Calu3 (cell line): ENCODE measurements at places on chromosomes 12 and 14. TPM values are rescaled to one million over a fixed set of nuclear protein-coding genes. Genes with fewer than 3 reads are reported as not detected.

KRT7 gene
- 2,370 and 2,828 TPM in 2 replicates for total RNA-seq

DNAJC22 gene
- 9.6 and 15.7 TPM in 2 replicates for total RNA-seq

NKX2-1 gene
- not detected in 2 replicates for total RNA-seq

RNU4-1 gene
- total RNA-seq, result 2,759 and 3,670 TPM in 2 replicates

DNA sequence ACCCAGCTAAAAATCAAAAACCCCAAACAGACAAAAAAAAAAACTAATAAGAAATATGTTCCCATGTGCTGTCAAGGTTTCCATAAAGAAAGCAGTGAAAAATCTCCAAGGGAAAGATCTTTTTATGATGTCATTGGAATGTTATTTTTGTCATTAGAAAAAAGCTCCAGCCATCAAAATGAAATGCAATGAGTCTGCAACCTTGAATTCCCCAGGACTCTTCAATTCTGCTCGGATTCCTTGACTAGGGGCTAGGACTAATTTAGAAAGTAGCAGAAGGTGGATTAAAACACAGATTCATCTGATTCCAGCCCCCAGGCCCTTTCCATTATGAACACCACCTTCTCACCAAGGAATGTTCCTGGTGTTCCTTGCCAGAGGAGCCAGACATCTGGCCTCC is 6.0 kb upstream of the PCNX1 start:
- no peaks in the 10 kb centered on the region for H3K27me3 ChIP-seq
- peaks cover 13% of the 10 kb centered on the region for H3K4me1 ChIP-seq
- H3K27ac ChIP-seq, result no peak overlapping the region
- no peak for DNase-seq
- no peaks in the 10 kb centered on the region for H3K36me3 ChIP-seq
- no peak overlapping the region for H3K4me3 ChIP-seq

DNA sequence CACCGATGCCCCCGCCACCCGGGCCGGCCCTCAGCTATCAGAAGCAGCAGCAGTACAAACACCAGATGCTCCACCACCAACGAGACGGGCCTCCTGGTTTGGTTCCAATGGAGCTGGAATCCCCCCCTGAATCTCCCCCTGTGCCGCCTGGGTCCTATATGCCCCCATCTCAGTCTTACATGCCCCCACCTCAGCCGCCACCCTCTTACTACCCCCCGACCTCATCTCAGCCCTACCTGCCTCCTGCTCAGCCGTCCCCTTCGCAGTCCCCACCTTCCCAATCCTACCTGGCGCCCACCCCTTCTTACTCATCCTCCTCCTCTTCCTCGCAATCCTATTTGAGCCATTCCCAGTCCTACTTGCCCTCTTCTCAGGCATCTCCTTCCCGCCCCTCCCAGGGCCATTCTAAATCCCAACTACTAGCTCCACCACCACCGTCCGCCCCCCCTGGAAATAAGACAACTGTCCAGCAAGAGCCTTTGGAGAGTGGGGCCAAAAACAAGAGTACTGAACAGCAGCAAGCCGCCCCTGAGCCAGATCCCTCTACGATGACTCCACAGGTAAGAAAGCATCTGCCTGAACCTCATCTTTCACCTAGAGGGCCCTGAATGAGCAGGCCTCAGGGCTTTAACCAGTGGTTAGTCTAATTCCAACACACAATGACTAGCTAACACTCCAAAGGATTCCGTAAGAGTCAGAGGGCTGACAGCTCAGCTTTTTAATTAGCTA is 851 bp downstream of the YLPM1 start:
- no peaks in the 10 kb centered on the region for H3K27me3 ChIP-seq
- H3K36me3 ChIP-seq, result peaks cover 39% of the 10 kb centered on the region
- peak overlapping the region; percentile 71 for H3K27ac ChIP-seq
- DNase-seq, result peak; percentile 3
- H3K4me3 ChIP-seq, result peak overlapping the region; percentile 81
- peaks cover 20% of the 10 kb centered on the region for H3K4me1 ChIP-seq

DNA sequence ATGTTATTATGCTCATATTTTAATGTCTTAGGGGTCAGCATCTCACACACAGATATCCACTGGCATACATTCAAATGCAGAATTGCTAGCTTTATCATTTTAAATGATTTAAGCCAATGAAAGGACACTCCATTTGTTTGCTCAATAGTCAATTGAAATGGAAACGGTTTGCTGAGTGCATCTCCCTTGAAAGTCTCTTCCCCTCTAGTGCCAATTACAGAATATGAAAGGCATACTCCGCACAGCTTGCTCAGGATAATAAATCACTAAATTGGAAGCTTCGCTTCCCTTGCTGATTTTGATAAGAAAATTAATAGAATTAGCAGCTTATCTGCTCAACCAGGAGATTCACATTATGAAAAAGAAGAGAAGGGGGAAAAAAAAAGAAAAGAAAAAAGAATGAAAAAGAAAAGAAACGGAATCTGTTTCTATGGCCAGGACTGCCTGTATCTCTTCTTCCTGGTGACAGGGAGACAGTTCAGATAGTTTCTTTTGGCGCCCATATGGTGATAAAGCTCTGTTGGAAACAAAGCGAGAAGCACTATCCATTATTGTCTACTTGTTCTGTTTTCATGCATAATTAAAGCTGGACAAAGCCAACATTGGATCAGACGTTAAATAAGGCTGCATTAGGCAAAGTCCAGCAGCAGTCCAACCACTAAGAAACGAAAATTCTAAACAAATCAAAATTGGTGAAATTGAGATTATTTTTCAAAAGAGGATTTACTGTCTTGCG is 225.0 kb downstream of the GXYLT1 start:
- H3K36me3 ChIP-seq, result no peaks in the 10 kb centered on the region
- no peak for DNase-seq
- no peak overlapping the region for H3K27ac ChIP-seq
- no peaks in the 10 kb centered on the region for H3K27me3 ChIP-seq

GRCh38 chr14:90700933-90701776 is 115.1 kb downstream of the TTC7B start:
- H3K36me3 ChIP-seq, result no peaks in the 10 kb centered on the region
- H3K27me3 ChIP-seq, result no peaks in the 10 kb centered on the region
- H3K27ac ChIP-seq, result no peak overlapping the region

- no peak overlapping the region for H3K4me3 ChIP-seq
- no peak for DNase-seq
- H3K27ac ChIP-seq, result no peak overlapping the region
- H3K36me3 ChIP-seq, result no peaks in the 10 kb centered on the region
Observed at GRCh38 chr14:72554994-72555608, 338.8 kb downstream of the DPF3 start.

GRCh38 chr12:94207849-94208621 is 59.7 kb downstream of the PLXNC1 start:
- no peak overlapping the region for H3K27ac ChIP-seq
- DNase-seq, result no peak
- H3K4me3 ChIP-seq, result no peak overlapping the region
- H3K36me3 ChIP-seq, result no peaks in the 10 kb centered on the region
- peaks cover 12% of the 10 kb centered on the region for H3K27me3 ChIP-seq
- H3K4me1 ChIP-seq, result no peaks in the 10 kb centered on the region

DNA sequence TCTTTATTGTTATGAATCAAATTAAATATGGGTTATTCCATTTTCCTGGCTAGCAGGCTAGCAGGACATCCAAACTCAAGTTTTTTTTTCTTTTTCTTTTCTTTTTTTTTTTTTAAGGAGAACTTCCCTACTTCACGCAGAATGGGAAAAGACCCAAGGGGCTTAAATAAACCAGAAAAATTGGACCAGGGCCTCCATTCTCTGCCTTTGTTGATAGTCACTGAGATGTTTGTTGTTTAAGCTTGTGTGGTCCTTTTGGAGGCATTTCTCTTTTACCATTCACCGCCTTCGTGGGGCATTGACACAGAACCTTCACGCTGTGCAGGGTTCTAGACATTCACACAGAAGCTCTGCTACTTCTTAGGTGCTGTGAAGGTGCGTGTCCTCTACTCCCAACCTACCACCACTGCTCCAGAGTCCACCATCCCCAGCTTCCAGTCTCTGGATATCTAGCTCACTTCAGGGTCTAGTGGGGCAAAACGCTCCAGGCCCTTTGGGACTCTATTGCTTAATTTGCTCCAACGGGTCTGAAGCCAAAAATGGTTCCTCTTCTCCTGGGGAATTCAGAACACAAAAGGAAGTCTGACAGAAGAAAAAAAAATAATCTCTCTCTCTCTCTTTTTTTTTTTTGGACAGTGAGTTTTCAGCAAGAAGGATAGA is 301.3 kb downstream of the AEBP2 start:
- DNase-seq, result no peak
- no peak overlapping the region for H3K27ac ChIP-seq
- H3K36me3 ChIP-seq, result peaks cover 4% of the 10 kb centered on the region
- H3K27me3 ChIP-seq, result no peaks in the 10 kb centered on the region
- no peak overlapping the region for H3K4me3 ChIP-seq

- peaks cover 14% of the 10 kb centered on the region for H3K36me3 ChIP-seq
- DNase-seq, result no peak
- H3K27me3 ChIP-seq, result peaks cover 9% of the 10 kb centered on the region
- peaks cover 19% of the 10 kb centered on the region for H3K4me1 ChIP-seq
- no peak overlapping the region for H3K27ac ChIP-seq
Observed at GRCh38 chr12:105559310-105559709, 228.8 kb downstream of the C12orf75 start.

- no peak overlapping the region for H3K4me3 ChIP-seq
- no peaks in the 10 kb centered on the region for H3K27me3 ChIP-seq
- H3K4me1 ChIP-seq, result peaks cover 44% of the 10 kb centered on the region
- DNase-seq, result peak; percentile 46
- H3K27ac ChIP-seq, result peak overlapping the region; percentile 27
Observed at GRCh38 chr12:124696693-124697476, 129.5 kb upstream of the NCOR2 start.

DNA sequence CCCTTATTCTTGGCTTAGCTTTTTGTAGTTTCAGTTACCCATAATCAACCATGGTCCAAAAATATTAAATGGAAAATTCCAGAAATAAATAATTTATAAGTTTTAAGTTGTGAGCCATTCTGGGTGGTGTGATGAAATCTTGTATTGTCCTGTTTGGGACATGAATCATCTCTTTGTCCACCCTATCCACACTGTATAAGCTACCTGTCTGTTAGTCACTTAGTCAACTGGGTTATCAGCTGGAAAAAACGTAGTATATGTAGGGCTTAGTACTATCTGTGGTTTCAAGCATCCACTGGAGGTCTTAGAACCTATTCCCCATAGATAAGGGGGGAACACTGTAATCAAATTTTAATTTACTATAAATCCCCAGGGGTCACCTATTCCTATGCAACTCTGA is 52.7 kb downstream of the NKX2-1 start:
- H3K27ac ChIP-seq, result no peak overlapping the region
- DNase-seq, result no peak
- no peaks in the 10 kb centered on the region for H3K36me3 ChIP-seq
- H3K4me1 ChIP-seq, result no peaks in the 10 kb centered on the region
- H3K27me3 ChIP-seq, result peaks cover 16% of the 10 kb centered on the region
